ENCODE measurements at places on chromosomes 4 and X. TPM values are rescaled to one million over a fixed set of nuclear protein-coding genes. Genes with fewer than 3 reads are reported as not detected.

DNA sequence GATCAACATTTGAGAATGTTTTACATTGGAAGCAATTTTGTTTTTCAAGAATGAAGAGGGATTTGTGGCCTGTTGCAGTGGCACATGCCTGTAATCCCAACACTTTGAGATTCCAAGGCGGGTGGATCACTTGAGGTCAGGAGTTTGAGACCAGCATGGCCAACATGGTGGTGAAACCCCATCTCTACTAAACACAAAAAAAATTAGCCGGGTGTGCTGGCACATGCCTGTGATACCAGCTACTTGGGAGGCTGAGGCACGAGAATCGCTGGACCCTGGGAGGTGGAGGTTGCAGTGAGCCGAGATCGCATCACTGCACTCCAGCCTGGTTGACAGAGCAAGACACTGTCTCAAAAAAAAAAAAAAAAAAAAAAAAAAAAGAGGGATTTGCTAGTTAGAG lies 127.8 kb downstream of the RPA4 start:
- no peak for DNase-seq

DNA sequence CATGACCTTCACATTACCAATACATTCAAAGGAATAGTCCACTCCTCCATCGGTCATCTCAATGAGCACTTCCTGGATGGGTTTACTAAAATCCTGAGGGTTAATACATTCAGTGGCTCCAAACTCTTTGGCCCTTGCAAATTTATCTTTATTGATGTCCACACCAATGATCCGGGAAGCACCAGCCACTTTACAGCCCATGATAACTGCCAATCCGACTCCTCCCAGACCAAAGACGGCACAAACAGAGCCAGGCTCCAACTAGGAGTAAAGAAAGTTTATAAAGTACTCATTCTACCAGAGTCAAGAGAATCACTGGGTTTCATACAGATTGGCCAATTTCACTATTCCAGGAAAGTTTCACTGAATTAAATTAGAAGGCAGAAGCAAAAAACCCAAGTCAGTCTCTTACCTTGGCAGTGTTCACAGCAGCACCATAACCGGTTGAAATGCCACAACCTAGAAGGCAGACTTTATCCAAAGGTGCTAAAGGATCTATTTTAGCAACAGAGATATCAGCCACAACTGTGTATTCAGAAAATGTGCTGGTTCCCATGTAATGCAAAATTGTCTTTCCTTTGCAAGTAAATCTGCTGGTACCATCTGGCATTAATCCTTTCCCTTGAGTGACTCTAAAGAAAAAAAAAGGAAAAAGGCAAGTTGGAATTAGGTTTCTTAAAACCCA lies 12.2 kb downstream of the ADH5 start:
- DNase-seq: no peak

- DNase-seq: no peak
Measured at GRCh38 chr4:162684371-162684700, 482.4 kb downstream of the NAF1 start.

DNA sequence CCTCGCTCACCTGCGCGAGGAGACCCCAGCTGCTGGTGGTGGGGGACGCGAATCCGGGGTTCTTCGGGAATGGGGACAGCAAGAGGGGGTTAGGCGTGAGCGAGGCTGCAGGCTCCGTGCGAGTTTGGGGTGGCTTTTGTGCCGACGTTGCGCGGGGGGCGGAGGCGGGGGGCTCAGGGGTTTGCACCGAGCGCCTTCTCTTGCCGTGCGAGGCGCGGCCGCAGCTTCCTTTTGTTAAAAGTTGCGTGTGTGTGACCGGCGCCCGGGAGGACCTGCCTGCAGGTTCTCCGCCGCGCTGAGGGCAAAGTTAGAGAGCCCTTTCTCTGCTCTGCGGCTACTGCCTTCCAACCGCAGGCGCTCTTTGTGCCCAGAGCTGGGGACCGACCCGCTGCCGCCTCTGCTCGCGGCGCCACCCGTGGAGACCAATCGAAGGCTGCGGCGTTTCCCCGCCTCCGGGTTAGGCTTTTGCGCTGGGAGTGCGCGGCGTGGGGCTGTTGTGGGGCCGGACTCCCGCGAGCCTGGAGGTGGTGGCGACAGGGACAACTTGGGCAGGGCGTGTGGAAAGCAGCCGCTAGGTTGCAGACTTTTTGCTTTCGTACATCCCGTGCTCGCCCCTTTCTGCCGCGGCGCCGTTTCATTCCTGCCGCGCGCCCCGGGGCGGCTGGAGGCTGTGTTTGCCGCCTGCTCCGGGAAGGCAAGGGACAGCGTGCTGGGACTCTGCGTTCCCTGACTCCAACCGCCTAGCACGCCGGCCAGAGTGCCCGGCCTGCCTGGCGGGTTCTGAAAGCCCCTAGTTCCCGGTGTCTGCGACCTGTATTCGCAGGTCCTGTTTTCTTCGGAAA lies 716 bp downstream of the KIT start:
- no peak for DNase-seq

DNA sequence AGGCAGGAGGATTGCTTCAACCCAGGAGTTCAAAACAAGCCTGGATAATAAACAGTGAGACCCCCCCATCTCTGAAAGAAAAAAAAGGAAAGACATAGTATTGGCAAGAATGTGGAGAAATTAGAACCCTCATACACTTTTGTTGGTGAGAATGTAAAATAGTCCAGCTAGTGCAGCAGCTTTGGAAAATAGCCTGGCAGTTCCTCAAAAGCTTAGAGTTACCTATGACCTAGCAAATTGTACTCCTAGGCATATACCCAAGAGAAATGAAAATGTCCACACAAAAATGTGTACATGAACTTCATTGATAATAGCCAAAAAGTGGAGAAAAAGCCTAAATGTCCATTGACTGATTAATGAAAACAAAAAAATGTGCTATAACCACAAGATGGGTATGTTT lies 21.3 kb downstream of the THAP9 start:
- no peak for DNase-seq

DNA sequence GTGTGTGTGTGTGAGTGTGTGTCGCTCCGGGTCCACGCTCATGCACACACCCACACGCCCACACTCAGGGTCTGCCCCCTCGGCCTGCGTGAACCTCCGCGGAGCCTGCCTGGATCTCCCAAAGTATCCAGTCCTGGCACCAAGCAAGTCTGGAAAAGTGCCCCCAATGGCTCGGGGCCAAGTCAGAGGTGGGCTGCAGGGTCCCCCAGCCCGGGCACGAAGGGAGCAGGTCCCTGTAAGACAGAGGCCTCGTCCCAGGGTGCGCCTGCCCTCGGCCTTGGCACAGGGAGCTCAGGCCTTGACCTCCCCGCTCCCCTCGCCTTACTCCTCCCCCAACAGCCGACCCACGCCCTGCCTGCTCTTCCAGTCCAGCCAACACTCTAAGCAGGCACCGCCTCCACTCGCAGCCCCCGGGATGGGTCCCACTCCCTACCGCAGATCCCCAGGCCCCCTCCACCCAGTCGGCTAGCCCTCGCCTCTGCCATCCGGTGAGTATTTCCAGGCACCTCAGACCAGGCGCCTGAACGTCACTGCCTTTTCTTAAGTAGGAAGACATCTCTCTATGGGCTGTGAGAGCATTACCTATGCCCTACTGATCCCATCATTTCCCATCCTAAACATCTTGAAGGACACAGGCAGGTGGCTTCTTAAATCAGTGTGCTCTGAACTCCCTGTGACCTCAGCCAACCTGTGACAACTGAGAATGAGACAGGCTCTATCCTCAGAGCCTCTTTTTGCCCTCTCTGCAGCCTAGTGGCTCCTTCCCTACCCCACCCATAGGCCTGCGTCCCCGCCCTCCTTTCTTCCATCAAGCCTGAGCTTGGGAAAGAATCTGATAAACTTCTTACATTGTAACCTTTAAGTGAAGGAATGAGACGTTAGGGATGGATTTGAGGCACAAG lies 704 bp downstream of the FAM114A1 start:
- no peak for DNase-seq

- no peak for DNase-seq
Measured at GRCh38 chrX:150375243-150375770, 12.2 kb downstream of the MAMLD1 start.

DNA sequence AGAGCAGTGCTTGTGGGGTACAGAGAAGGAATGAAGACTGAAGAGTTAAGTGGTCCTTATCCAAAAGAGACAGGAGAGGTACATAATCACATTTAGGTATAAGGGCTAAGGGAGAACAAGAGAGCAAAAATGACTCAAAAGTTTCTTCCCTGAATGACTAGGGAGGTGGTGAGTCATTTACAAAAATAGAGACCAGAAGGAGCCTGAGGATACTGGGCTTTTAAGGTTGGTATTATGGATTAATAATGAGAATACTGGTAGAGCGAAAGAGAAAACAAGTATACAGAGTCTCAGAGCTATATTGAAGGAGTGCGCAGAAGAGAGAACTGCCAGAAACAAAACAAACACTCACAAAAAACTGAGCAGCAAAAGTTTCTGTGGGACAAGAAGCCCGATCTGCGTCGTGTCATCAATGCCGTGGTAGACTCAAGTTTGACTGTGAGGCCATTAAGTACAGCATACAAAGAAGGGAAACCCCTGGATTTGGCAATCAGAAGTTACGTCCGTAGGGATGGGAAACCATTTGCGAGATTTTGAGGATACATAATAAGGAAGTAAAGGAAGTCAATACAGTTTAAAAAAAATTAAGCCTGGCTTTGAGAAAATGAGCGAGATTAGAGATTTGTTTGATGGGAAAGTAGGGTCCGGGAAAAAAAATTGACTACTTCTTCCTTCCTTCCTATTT lies 129.1 kb upstream of the STIM2 start:
- DNase-seq: no peak

The SLITRK2 gene
- not detected for total RNA-seq

DNA sequence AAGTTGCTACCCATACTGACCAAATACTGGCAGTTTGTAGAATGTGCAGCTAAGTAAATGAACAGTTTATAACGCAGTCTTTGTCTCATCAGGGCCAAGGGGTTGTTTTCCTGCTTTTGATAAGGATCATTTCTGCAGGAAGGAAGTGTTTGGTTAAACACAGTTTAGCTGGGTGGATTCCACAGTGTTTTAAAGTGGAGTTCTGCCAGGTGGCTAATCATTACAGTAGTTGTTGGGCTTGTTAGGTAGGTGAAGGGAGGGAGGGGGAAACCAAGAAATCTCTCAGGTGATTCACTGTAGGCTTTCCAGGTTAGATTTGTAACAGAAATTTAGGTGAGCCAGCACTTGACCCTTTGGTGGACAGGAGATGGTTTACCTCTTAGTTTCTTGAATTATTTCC lies 58.1 kb downstream of the FNIP2 start:
- DNase-seq: no peak

Data from activated T-helper 1 cell treated with anti-CD3 and anti-CD28 coated beads, Interleukin-12 subunit alpha, Interleukin-12 subunit beta, Interleukin-2, Interleukin-4 antibody, amounts not matched to agents 30 ng/mL and 10 ng/mL and 1 ng/mL, durations not matched to agents 14 hours and 24 hours and 36 hours (primary cell).